ENCODE measurements at places on chromosomes 4 and X.

DNA sequence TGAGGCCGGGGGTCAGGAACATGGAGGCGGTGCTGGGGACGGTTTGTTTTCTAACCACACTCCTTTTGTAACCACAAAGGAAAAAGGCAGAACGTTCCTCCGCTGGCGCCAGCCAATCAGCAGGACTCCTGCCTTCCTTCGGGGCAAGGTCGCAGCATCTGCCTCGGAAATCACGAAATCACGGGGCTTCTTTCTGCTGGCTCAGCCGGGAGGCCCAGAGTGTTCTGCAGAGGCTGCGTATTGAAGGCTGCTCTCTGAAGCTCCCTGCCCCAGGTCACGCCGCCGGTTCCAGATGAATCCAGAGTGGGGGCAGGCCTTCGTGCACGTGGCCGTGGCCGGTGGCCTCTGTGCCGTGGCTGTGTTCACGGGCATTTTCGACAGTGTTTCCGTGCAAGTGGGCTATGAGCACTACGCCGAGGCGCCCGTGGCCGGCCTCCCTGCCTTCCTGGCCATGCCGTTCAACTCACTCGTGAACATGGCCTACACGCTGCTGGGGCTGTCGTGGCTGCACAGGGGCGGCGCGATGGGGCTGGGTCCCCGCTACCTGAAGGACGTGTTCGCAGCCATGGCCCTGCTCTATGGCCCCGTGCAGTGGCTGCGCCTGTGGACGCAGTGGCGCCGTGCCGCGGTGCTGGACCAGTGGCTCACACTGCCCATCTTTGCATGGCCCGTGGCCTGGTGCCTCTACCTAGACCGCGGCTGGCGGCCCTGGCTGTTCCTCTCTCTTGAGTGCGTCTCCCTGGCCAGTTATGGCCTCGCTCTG lies 9.4 kb downstream of the TMEM187 start:
- no peak for DNase-seq

DNA sequence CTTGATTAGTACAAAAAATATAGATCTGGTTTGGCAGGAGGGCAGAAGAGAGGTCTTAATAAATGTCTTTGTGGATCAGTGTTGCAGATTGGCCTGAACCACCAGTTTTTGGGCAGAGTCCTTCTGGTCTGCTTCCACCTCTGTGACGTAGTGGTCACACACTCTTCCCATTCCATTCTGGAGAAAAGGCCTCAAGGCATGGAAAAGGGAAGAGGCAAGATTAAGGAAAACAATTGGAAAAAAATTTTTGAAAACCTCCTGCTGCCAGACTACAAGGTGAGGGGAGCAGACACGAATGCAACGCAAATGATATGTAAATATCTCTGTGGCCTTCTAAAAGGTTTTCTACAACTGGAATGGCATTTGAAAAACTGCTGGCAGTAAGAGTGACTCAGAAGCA lies 24.3 kb upstream of the FAM47C start:
- DNase-seq = no peak

- no peak for DNase-seq
Measured at GRCh38 chrX:12956704-12957534, 18.0 kb upstream of the TMSB4X start.

DNA sequence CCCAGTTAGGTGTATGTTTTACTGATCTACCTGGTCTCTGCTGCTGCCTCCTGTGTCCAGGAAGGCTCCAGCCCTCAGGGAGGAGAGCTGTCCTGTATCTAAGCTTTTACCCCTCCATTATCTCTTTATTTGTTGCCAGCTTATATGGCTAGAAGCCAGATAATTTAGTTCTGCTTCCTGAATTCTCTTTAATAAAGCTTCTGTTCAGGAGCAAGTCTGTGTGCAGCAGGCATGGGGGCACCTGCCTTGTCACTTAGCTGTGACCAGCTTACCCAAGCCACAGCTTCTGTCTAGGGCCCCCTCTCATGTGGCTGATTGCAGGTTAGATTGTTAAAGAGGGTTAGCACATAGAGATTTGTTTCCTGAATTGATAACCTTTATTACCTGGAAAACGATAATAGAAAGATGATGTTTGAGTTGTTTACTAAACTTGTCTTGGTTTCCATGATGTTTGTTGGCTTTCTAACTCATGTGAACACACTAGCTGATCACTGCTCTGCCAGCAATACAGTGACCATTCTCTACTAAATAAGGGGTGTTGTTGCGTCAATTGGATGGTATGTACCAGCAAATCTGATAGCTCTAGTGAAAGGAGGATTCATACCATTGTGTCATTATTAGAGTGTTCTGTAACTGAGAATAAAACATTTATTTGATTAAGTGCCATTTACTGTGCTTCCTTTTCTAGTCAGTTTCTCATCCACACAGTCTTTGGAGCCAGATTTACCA lies 189.8 kb upstream of the ANK2 start:
- DNase-seq = no peak

GRCh38 chrX:148416931-148417330 lies 83.5 kb upstream of the AFF2 start:
- no peak for DNase-seq

DNA sequence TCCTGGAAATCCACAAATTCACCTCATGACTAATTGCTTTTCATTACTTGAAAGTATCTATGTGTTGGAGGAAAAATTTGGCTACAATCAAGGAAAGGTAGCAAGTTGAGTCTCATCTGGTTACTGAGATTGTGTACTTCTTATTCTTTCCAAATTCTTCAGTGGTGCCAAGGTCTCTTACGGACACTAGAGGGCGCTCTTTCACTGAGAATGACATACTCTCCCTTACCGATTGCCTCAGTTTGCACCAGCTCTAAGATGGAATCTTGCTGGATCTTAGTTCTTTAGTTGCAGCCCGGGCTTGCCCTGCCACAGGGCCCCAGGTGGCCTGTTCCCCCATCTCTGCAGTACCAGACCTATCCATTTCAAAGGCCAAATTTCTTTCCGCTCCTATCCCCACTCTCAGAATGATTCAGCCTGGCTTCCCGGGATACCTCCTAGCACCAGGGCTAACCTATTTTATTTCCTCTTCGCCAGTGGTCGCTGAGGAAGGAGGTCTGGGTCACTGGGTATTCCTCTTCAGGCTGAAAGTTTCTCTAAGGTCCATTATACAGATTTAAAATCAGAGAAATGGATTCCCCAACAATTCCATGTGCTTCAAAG lies 24.6 kb upstream of the GPR50 start:
- peak; percentile 31 for DNase-seq

Measured in NCI-H1694 (cell line).